ENCODE measurements at places on chromosomes 11 and 22.

GRCh38 chr11:73048446-73048845 lies 93.7 kb downstream of the FCHSD2 start:
- no peak for DNase-seq

GRCh38 chr22:31492151-31492550 lies 2.5 kb upstream of the EIF4ENIF1 start:
- no peak for DNase-seq

GRCh38 chr11:86513138-86513537 lies 138.5 kb downstream of the CCDC81 start:
- DNase-seq, result no peak

DNA sequence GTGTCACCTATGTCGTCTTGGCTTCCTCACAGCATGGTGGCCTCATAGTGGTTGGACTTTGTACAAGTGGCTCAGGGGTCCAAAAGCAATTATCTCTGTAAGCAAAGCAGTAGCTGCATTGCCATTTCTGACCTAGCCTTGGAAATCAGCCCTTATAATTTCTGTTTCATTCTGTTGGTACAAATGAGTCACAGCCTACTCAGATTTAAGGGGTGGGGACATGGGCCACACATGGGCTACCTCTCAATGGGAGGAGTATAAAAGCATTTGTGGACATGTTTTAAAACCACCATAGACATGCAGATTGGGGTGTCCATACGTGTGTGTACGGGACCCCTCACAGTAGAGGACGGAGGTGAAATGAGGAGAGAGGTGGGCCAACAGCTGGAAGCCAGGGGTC lies 41.6 kb downstream of the CHRDL2 start:
- no peak for DNase-seq

GRCh38 chr11:12679471-12679870 lies 5.2 kb downstream of the TEAD1 start:
- DNase-seq, result no peak
